ENCODE measurements at places on chromosomes 11 and 22. TPM values are rescaled to one million over a fixed set of nuclear protein-coding genes. Genes with fewer than 3 reads are reported as not detected.
A peak's percentile ranks its signal among the peaks of the same experiment; 100 is the strongest.

The MS4A6E gene
- total RNA-seq = not detected

The TRPC6 gene
- total RNA-seq = not detected

The MRGPRF gene
- total RNA-seq = not detected

- no peak for DNase-seq
Measured at GRCh38 chr11:96105197-96105895, 181.4 kb upstream of the MTMR2 start.

- peak; percentile 43 for DNase-seq
Measured at GRCh38 chr11:93585758-93586157, 42.6 kb upstream of the SMCO4 start.

DNA sequence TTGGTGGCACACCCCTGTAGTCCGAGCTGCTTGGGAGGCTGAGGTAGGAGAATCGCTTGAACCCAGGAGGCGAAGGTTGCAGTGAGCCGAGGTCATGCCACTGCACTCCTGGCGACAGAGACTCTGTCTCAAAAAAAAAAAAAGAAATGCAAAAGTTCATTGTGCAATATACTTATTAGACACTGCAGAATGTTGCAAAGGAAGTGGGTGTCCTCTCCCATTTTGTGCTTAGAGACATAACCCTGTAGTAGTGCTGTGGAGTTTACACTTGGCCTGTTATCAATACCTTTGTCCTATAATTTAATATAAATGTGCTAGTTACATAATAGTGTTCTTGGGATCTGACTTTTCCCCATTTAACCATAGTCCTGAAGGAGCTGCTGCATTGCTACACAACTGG, 9.4 kb downstream of the BCL2L13 start:
- no peak for DNase-seq

The TMPRSS6 gene
- not detected for total RNA-seq

DNA sequence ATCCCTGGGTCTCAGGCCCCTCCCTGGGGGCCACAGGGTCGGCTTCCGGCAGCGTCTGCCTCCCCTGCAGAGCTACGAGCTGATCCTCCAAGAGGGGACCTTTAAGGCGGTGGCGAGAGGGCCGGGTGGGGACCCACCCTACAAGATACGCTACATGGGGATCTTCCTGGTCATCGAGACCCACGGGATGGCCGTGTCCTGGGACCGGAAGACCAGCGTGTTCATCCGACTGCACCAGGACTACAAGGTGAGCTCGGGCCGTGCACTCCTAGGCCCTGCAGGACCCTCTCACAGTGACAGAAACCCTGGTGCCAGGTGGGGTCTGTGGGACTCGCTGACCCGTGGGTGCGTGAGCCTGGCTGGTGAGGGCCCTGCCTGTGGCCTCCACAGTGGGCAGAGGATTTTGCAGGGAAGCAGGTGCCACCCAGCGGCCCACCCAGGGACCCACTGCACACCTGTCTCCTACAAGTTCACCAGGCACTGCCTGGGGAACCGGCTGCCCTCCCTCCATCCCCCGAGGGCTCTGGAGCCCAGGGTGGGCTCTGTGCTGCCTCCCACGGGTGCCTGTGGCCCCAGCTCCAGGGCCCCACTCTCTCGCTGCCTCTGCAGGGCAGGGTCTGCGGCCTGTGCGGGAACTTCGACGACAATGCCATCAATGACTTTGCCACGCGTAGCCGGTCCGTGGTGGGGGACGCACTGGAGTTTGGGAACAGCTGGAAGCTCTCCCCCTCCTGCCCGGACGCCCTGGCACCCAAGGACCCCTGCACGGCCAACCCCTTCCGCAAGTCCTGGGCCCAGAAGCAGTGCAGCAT, 13.7 kb downstream of the MUC5B start:
- no peak for DNase-seq

The RGL4 gene
- not detected for total RNA-seq

DNA sequence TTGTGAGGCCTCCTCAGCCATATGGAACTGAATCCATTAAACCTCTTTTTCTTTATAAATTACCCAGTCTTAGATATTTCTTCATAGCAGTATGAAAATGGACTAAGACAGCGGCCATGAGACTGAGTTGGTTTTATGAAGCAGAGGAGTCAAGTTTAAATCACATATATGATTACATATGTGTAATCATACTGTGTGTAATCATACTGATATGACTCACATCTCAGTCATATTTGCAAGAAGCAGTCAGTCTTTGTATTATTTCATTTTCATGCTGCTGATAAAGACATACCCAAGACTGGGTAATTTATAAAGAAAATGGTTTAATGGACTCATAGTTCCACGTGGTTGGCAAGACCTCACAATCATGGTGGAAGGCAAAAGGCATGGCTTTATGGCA, 89.8 kb downstream of the SYT9 start:
- no peak for DNase-seq

The WBP2NL gene
- not detected for total RNA-seq

DNA sequence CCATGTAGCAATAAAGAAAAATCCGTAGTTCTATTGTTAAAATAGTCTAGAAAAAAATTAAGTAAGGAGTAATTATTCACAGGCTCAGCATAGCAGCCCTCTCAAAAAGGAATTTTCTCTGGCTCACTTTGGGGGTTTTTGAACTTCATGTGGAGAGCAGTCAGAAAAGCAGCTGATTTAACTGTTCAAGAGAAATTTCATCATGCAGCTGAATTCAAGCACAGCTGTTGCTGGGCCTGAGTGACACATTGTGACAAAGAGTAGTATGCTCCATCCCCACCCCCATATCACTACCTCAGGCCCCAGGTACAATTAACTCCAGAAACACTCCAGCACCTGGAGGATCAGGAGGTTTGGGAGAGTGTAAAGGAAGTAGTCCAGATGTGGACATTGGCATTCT, 272.1 kb downstream of the FAM76B start:
- no peak for DNase-seq

The VSTM5 gene
- total RNA-seq = not detected

The PDE2A gene
- 3.0 TPM for total RNA-seq

DNA sequence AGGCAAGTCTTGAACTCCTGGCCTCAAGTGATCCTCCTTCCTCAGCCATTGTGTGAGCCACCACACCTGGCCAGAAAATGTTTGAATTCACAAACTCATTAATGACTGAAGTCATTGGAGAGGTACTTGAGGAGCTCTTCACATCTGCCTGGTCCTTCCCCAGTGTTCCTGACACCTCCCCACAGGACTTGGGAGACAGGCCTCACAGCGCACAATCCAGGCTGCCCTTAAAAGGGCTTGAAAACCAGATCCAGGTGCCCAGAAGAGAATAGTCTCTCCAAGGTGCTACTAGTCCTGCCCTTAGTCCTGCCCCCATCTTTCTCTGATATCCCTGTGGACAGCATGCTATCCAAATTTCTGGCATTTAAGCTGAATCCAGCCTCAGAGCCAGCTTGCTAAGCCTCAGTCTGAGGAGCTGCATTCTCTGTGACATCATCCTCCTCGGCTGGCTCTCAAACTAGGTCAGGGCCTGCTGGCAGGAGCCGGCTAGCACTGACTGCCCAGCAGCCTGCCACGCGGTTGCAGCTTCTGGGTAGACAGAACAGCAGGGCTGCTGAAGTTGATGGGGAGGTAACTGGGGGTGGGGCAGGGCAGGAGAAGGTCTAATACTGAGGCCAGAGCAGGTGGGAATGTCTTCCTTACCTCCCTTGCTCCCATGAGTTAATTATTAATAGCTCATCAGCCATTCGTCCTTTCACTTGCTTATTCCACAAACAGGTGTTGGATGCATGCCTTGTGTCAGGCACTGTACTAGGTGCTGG, 35.3 kb upstream of the NECTIN1 start:
- peak; percentile 48 for DNase-seq

The FGF3 gene
- total RNA-seq = not detected

- DNase-seq = peak; percentile 91
Measured at GRCh38 chr11:115222218-115222862, 281.9 kb downstream of the CADM1 start.

The EFCAB6 gene
- 2.6 TPM for total RNA-seq

DNA sequence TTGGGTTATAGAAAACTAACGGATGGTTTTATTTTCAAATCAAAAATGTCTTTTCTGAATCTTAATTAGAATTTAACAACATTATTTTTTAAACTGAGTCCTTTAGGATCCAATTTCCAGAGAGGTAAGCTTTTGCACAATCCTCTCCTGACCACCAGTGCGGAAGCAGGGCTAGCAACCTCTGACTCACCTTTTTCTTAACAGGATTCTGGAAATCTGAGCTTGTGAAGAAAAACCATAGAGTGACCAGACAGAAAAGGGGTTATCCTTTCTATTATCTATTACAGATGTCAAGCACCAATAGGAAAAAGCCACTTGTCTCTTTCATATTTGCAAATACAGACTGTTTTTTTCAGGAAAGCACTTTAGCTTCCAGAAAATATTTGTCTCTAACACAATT, 25.3 kb downstream of the ALG9 start:
- peak; percentile 44 for DNase-seq

The CCDC87 gene
- total RNA-seq = 0.04 TPM

The PATE4 gene
- total RNA-seq = not detected

DNA sequence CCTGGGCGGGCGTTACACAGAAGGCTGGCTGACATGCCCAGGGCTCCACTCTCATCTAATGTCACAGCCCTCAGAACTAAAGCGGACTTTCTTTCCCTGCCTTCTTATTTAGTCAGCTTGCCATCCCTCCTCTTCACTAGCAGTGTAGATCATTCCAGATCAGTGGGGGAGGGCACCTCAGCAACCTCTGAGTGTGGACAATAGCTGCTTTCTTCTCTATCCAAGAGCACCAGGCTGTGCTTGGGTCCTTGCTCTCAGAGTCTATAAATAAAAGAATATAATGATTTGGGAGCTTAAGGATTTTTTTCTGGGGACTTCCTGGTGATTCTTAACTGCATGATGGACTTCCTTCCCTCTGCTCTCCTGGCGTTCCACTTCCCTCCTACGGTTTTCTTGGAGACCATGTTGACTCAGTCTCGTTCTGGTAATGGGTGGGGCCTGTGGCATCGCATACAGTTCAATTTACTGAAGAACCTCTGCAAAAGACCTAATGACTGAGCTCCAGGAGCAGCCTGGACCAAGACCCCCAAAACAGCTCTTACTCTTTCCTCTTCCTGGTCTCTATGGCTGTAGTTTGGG, 2.9 kb upstream of the HMBS start:
- DNase-seq = no peak

The MAPK8IP2 gene
- 0.29 TPM for total RNA-seq

The UNC93B1 gene
- 28.0 TPM for total RNA-seq

DNA sequence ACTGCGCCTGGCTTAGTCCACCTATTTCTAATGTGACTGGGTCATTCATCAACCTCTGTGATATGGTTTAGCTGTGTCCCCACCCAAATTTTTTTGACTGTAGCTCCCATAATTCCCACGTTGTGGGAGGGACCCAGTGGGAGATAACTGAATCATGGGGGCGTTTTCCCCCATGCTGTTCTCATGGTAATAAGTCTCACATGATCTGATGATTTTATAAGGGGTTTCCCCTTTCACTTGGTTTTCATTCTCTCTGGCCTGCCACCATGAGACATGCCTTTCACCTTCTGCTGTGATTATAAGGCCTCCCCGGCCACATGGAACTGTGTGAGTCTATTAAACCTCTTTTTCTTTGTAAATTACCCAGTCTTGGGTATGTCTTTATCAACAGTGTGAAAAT, 8.7 kb downstream of the CENATAC start:
- no peak for DNase-seq

DNA sequence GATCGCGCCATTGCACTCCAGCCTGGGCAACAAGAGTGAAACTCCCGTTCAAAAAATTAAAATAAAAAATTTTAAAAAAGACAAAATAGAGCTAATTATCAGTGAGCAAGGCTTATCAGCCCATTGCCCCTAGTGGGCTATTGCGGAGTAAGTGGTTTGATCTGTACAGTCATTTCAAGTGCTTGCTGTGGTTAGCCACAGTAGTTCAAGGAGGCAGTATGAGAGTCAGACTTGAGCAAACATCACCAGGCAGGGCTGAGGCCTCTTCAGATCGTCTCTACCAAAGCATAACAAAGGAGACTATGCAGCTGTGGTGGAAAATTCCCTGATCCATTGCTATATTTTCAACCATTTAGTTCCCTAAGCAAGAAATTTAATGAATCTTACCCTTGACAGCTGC, 4.3 kb upstream of the SBF2 start:
- peak; percentile 92 for DNase-seq

DNA sequence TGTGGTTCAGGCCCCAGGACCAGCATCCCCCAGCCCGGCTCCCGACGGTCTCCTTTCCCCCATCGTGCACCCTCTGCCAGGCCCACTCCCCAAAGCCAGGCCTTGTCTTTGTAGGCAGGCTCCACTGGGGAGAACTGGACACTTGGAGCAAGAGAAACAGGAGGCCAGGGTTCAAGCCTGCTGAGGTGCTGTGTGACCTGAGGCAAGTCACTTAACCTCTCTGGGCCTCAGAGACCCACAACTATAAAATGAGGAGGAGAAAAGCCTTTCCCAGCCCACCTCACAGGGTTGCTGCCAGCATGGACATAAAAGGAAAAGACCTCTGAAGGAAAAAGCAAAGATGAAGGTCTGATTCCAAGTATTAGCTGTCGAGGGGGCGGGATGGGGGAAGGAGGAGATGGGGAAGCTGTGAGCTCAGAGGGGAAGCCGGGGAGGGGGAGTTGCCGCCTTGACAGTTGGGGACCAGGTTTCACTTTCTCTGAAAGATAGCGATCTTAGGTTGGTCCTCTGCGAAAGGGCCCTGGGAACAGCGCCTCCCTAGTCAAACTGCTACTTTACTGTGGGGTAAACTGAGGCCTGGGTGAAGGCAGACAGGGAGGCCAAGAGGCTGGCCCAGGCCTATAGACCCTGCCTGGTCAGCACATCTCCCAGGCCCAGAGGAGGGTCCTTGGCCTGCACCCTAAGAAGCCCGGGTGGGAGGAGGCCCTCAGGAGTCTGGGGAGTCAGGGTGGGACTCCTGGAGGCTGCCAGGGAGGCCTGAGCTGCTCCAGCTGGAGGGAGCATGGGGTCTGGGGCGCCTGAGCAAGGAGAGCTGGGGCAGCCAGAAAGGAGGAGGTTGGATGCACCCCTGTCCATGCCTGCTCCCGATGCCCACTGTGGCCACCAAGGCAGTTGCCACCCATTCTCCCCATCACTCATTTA, 991 bp upstream of the OSM start:
- DNase-seq = no peak

GRCh38 chr22:46054091-46055073, 77.4 kb upstream of the WNT7B start:
- peak; percentile 60 for DNase-seq

The LTBP3 gene
- 4.2 TPM for total RNA-seq

GRCh38 chr11:109490953-109491635, 69.1 kb downstream of the C11orf87 start:
- DNase-seq = no peak

GRCh38 chr11:67248653-67249052, 17.6 kb upstream of the GRK2 start:
- DNase-seq = no peak

The MB gene
- total RNA-seq = not detected

The SOX10 gene
- total RNA-seq = not detected

- no peak for DNase-seq
Measured at GRCh38 chr22:20966883-20967696, at the start of gene AIFM3. Gene AIFM3 (plus strand): TSS chr22:20967255. CDS start chr22:20967945, 690 bp downstream.

Measured in H4 (cell line).